ENCODE measurements at places on chromosomes 7 and 10. TPM values are rescaled to one million over a fixed set of nuclear protein-coding genes. Genes with fewer than 3 reads are reported as not detected.

GRCh38 chr10:131978366-131978765 lies 3.4 kb downstream of the BNIP3 start:
- no peaks in the 10 kb centered on the region for H3K27me3 ChIP-seq
- no peak overlapping the region for H3K27ac ChIP-seq
- H3K36me3 ChIP-seq: peaks cover 3% of the 10 kb centered on the region
- no peak overlapping the region for H3K4me3 ChIP-seq
- DNase-seq: no peak

TES gene
- 232 TPM for total RNA-seq

GRCh38 chr7:40629891-40630290 lies 495.1 kb downstream of the SUGCT start:
- DNase-seq: no peak
- H3K36me3 ChIP-seq: no peaks in the 10 kb centered on the region
- no peaks in the 10 kb centered on the region for H3K27me3 ChIP-seq
- no peak overlapping the region for H3K4me3 ChIP-seq
- no peak overlapping the region for H3K27ac ChIP-seq

DNA sequence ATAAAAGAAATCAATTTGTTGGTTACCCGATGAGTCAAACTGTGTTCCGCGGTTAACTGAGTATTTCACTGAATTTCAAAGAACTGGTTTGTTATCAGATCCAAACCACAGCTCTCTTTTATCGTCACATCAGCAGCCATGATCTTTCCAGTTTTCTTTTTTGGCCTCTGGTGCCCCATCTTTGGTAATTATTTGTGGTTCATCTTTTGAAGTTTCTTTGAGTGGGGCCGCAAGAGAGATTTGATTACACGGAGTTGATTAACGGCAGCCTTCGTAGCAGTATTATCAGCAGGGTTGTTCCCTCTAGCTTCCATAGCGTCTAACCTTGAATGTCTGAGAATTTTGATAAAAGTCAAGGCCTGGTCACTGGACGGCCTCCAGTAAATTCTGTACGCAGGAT lies 154.9 kb upstream of the TNRC18 start:
- no peak overlapping the region for H3K4me3 ChIP-seq
- peaks cover 13% of the 10 kb centered on the region for H3K4me1 ChIP-seq
- H3K27ac ChIP-seq: no peak overlapping the region
- no peak for DNase-seq

HTRA1 gene
- total RNA-seq: 1,546 TPM

DNA sequence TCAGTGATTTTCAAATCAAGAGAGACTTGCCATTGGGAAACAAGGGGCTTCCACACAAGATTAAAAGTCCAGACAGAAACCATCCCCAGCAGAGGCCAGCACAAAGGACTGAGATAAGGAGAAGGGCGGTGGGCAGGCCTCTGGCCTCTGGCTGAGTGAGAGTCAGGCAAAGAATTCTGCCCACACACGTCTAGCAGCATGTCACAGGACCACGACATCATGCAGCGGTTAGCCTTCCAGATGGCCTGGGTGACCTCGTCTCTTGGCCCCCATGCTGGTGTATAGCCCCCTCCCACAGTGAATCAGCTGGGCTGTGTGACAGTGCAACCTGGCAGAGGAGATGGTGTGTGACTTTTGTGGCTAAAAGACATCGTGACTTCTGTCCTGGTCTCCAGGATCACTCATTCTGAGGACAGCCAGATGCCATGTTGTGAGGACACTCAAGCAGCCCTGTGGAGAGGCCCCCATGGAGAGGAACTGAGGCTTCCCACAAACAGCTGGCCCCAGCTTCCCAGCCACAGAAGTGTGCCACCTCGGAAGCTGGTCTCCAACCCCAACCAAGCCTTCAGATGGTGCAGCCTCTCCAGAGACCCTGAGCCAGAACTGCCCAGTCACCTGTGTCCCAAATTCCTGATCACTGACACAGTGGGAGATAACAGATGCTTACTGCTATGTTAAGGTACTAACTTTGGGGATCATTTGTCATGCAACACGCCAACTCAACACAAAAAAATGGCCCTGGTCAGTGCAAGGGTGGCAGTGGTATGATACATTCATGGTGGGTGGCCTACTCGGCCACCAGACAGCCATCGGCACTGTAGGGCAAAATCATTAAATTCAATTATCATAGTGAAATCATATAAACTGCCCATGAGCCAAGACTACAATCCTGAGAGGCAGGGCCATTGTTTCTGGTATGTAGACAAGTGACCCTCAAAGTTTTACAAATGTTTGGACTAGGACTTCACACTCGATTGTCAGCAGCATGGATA lies 73.2 kb downstream of the TNS3 start:
- H3K27me3 ChIP-seq: no peaks in the 10 kb centered on the region
- H3K27ac ChIP-seq: no peak overlapping the region
- DNase-seq: no peak
- peaks cover 54% of the 10 kb centered on the region for H3K4me1 ChIP-seq
- peaks cover 13% of the 10 kb centered on the region for H3K36me3 ChIP-seq

DNA sequence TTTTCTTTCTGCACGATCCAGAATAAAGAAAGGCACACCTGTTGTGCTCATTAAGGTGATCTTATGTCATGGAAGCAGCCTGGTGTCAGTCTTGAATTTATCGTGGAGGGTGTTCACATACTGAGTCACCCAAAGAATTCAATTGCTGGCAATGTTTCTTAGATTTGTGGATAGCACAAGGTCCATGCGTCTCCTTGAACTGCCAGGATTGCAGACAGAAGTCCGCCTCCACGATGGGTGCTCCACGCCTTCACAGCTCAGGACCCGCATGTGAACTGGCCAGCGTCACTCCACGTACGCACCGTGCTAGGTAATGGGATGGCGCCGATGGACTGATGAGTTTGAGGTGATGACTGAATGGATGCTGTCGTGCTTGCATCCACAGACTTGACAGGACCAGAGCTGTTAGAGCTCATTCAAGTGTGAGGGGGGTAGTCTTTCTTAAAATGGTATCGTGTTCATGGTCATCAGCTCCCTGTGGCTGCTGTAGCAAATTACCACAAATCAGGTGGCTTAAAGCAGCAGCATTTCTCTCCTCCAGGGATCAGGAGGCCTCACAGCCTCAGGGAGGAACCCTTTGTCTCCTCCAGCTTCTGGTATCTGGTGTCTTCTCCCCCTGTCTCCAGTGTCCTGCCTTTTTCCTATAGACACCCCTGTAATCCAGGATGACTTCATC lies 65.4 kb upstream of the DNAJB6 start:
- H3K4me1 ChIP-seq: peaks cover 29% of the 10 kb centered on the region
- H3K27me3 ChIP-seq: no peaks in the 10 kb centered on the region
- H3K36me3 ChIP-seq: peaks cover 29% of the 10 kb centered on the region
- peak overlapping the region; percentile 85 for H3K27ac ChIP-seq
- no peak overlapping the region for H3K4me3 ChIP-seq

AOAH gene
- not detected for total RNA-seq

DNA sequence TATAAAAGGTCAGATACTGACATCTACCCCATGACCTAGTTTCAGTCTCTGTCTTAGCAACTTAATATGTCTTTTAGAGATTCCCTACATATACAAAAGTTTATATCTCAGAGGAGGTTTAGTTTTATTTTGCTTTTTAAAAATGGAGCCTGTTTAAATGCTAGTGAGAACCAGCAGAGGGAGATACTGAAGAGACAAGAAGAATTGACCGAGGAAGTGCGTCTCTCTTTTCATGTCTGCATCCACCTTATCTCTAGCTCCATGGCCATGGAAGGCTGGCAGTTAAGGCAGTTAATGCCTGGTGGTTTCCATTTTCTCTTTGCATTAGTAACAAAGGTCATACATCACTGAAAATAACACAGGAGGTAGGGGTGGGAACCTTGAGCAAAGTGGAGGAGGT lies 10.7 kb downstream of the SUV39H2 start:
- no peak for DNase-seq
- H3K36me3 ChIP-seq: no peaks in the 10 kb centered on the region
- no peak overlapping the region for H3K4me3 ChIP-seq
- no peaks in the 10 kb centered on the region for H3K27me3 ChIP-seq

- H3K36me3 ChIP-seq: no peaks in the 10 kb centered on the region
- no peak overlapping the region for H3K4me3 ChIP-seq
- no peak for DNase-seq
Measured at GRCh38 chr7:24366876-24367275, 82.9 kb downstream of the NPY start.

DNA sequence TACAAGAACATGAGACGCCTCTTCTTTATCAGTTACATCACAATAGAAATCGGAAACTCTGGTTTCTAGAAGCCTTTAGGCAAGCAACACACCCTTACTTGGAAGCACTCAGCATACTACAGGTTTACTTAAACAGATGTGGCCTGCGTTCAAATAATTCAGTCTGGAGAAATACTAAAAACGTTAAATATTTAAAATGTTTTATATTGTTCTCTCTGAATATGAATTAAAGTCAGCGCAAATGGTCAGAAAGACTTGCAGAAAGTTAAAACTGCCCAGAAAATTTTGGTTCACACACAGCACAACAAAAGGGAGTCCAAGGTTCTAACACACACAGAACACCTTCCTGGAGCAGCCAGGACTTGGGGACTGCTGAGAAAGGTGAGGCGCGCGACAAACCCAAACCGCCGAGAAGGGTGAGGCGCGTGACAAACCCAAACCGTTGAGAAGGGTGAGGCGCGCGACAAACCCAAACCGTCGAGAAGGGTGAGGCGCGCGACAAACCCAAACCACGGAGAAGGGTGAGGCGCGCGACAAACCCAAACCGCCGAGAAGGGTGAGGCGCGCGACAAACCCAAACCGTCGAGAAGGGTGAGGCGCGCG lies 25.8 kb downstream of the ESYT2 start:
- H3K27me3 ChIP-seq: no peaks in the 10 kb centered on the region
- DNase-seq: no peak
- H3K36me3 ChIP-seq: peaks cover 29% of the 10 kb centered on the region
- H3K4me3 ChIP-seq: no peak overlapping the region
- peaks cover 83% of the 10 kb centered on the region for H3K4me1 ChIP-seq

DNA sequence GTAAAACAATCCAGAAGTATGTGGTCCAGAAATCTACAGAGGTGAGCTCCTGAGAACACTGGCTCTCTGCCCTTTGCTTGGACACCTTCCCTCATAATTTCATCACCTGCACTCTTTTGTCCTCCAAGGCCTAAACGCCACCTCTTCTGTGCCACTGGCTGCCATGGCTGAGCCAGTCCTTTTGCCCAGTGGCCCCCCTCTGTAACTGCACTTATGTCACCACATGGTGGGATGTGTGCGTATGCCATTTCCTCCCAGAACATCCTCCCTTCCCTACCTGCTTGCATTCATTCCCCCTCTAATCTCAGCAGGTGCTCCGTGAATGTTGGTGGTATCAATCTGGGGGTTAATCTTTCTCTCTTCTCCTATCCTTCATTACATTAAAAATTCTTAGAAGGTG lies 17.3 kb upstream of the DUSP5 start:
- H3K27me3 ChIP-seq: no peaks in the 10 kb centered on the region
- no peaks in the 10 kb centered on the region for H3K36me3 ChIP-seq
- H3K27ac ChIP-seq: no peak overlapping the region
- H3K4me1 ChIP-seq: peaks cover 13% of the 10 kb centered on the region

ADCY1 gene
- 0.05 TPM for total RNA-seq

GRCh38 chr7:2224934-2225333 lies 7.8 kb downstream of the MAD1L1 start:
- H3K27me3 ChIP-seq: no peaks in the 10 kb centered on the region
- H3K4me3 ChIP-seq: no peak overlapping the region
- peaks cover 28% of the 10 kb centered on the region for H3K36me3 ChIP-seq

DNA sequence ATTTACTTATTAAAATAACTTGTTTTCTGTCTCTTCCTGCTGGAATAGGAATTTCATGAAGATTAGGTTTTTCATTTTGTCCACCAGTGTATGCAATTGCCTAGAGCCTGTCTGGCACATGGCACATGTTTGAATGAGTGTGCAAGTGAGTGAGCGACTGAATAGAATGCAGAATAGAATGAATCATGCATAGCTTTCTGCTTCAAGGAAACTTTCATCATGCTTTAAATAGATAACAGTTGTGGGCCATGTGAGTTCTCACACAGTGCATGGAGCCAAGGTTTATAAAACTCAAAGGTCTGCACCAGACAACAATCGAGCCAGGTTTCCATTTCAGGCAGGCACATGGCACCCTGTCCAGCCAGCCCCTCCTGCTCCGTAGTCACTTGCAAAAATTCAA lies 74.2 kb upstream of the HECW1 start:
- H3K36me3 ChIP-seq: no peaks in the 10 kb centered on the region
- no peak overlapping the region for H3K4me3 ChIP-seq
- no peak for DNase-seq
- H3K4me1 ChIP-seq: peaks cover 2% of the 10 kb centered on the region
- H3K27me3 ChIP-seq: peaks cover 41% of the 10 kb centered on the region

- DNase-seq: no peak
- H3K4me3 ChIP-seq: no peak overlapping the region
- peaks cover 17% of the 10 kb centered on the region for H3K27me3 ChIP-seq
- H3K4me1 ChIP-seq: no peaks in the 10 kb centered on the region
- no peaks in the 10 kb centered on the region for H3K36me3 ChIP-seq
Measured at GRCh38 chr7:138023618-138024342, 21.9 kb upstream of the CREB3L2 start.
